Left ventricle myocardium inferior (tissue), 1 donor: ENCODE measurements at places on chromosomes 3 and 15.

DNA sequence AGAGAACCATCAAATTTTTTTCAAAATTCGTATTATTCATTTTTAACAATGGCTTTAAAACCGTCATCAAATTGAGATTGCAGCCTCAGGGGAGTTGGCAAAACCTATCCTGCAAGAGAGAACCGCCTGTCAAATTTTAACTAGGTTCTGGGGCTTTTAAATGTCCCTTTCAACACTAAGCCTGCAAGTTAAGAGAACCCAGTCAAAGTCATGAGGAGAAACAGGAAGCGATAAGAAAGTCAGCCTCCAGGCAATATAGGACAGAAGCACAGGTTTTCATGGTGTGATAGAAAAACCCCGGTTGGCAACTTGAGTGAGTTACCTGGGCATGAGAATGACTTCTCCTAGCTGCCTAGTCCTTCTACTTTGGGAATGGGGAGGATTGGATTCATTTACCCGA is 59.8 kb downstream of the CPNE4 start:
- no peaks in the 10 kb centered on the region for H3K36me3 ChIP-seq
- no peak overlapping the region for H3K27ac ChIP-seq
- H3K27me3 ChIP-seq = no peaks in the 10 kb centered on the region
- H3K4me3 ChIP-seq = no peak overlapping the region

DNA sequence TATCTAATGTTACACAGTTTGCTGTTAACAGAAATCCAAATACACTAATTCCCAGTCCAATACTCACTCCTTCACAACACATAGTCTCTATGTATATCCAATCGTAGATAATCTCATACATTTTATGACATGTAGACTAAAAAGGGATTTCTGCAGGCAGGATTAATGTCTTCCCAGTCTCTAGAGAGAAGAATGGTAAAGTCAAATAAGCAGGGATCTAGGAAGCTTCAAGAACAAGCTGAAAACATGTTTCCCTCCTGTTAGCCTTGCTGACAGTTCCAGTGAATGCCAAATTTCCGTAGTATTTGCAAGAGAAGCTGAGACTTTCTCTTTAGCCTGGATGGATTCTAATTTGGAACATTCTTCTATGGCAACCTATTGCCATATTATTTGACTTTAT is 500.1 kb downstream of the IGSF11 start:
- no peaks in the 10 kb centered on the region for H3K36me3 ChIP-seq
- no peak overlapping the region for H3K4me3 ChIP-seq
- H3K4me1 ChIP-seq = no peaks in the 10 kb centered on the region

DNA sequence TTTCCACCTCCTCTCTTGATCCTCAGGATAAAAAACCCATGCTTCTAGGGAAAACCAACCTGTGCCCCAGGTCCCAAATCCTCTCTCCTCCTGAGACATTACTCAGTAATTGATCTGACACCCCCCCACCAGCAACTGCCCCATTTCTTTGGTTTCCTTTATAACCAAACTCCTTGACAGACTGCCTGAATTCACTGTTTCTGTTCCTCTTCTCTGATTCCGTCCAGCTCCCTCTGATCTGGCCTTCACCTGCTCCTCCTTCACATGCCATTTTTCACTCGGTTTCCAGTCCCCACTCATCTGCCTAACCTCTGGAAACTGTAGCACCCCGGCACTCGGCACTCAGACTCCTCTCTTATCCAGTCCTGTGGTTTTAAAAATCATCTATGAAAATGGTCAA is 2.1 kb downstream of the CCDC51 start:
- DNase-seq = no peak
- H3K27ac ChIP-seq = no peak overlapping the region

GRCh38 chr3:188217011-188217463 is 63.1 kb downstream of the LPP start:
- H3K36me3 ChIP-seq = no peaks in the 10 kb centered on the region
- H3K27ac ChIP-seq = peak overlapping the region; percentile 81
- no peak overlapping the region for H3K4me3 ChIP-seq
- no peaks in the 10 kb centered on the region for H3K27me3 ChIP-seq

GRCh38 chr15:49148727-49149126 is 6.7 kb downstream of the COPS2 start:
- no peak overlapping the region for H3K4me3 ChIP-seq
- no peaks in the 10 kb centered on the region for H3K27me3 ChIP-seq
- H3K36me3 ChIP-seq = peaks cover 6% of the 10 kb centered on the region
- H3K27ac ChIP-seq = no peak overlapping the region
- H3K4me1 ChIP-seq = peaks cover 86% of the 10 kb centered on the region

DNA sequence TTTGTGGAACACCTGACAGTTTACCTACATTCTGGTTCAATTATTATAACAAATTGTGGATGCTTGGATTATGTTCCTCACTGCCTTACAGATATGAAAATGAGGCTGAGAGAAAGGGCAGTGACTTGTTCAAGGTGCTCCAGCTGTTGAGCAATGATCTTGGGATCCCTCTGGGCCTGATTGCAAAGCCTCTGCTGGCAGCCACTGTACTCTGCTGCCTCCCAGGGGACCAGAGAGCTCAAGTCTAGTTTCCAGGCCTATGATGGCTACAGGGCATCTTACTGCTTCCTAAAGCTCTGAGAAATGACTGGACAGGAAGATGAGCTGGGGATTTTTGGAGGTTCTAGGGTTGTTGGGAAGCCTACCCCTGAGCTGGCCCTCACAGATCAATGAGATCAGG is 2.3 kb upstream of the SHC4 start:
- no peak overlapping the region for H3K4me3 ChIP-seq
- no peaks in the 10 kb centered on the region for H3K36me3 ChIP-seq
- no peaks in the 10 kb centered on the region for H3K27me3 ChIP-seq
- peaks cover 28% of the 10 kb centered on the region for H3K4me1 ChIP-seq

- H3K27me3 ChIP-seq = no peaks in the 10 kb centered on the region
- H3K4me3 ChIP-seq = no peak overlapping the region
- no peak for DNase-seq
- no peaks in the 10 kb centered on the region for H3K4me1 ChIP-seq
These were observed 135.6 kb downstream of the SOX2 start for GRCh38 chr3:181847276-181847675.
